ENCODE measurements at places on chromosomes 2 and 18. TPM values are rescaled to one million over a fixed set of nuclear protein-coding genes. Genes with fewer than 3 reads are reported as not detected.

The CDCA7 gene
- total RNA-seq: 18.1 TPM

- no peak for DNase-seq
Measured at GRCh38 chr2:172137943-172138342, 35.2 kb upstream of the DLX2 start.

GRCh38 chr2:12852135-12852534, 135.4 kb downstream of the TRIB2 start:
- DNase-seq: no peak

DNA sequence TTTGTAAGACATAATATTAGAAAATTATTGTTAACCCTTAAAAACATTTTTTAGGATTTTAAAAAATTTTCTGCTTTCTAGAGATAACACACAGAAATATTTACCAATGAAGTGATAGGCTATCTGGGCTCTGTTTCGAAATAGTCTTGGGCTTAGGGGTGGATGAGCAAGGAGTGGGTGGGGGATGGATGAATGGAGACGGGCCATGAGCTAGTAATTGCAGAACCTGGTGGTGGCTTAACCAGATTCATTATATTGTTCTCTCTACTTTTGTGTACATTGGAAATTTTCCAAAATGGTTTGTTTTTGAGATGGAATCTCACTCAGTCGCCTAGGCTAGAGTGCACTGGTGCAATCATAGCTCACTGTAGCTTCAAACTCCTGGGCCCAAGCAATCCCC, 89.6 kb downstream of the TCF7L1 start:
- DNase-seq: no peak

- DNase-seq: no peak
Measured at GRCh38 chr2:142286618-142287017, 155.8 kb upstream of the LRP1B start.

DNA sequence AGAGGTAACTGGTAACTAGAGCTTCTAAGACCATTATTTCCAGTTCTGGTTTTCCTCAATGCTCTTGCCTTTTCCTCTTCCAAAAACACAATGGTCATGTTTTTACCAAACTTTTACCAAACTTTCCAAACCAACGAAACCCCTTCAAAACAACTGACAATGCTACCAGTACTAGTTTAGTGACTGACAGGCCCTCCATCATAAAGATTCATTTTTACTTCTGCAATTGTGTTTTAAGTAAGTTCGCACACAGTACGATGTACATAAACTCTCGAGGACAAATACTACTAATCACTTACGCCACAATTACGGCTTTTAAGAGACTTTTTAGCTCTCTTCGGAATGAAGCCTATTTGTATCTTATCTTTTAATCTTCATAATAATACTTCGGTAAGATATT, 900 bp downstream of the C18orf32 start:
- no peak for DNase-seq

DNA sequence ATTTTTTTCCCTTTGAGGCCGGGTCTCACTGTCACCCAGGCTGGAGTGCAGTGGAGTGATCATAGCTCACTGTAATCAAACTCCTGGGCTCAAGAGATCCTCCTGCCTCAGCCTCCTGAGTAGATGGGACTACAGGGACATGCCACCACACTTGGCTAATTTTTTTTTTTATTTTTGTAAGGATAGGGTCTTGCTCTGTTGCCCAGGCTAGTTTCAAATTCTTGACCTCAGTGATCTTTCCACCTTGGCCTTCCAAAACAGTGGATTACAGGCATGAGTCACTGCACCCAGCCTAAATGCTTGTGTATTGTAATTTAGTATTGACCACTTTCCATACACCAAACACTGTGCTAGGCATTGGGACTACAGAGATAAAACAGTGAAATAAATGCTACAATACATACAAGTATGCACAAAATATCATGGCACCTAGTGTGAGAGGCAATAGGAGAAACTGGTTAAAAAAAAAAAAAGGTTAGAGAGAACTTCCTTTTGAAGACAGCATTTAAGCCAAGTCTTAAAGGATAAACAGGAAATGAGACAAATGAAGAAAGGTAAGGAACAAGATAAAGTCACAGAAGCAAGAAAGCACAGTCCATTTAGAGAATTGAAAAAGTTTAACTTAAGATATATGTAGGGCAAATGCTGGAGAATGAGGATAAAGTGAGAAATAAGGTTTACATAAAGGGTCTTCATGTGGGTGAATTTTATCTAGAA, 113.4 kb downstream of the GORASP2 start:
- DNase-seq: no peak

The SERPINB3 gene
- not detected for total RNA-seq

The TMEM237 gene
- total RNA-seq: 12.6 TPM

The MYO7B gene
- total RNA-seq: 1.9 TPM

The GCG gene
- not detected for total RNA-seq

DNA sequence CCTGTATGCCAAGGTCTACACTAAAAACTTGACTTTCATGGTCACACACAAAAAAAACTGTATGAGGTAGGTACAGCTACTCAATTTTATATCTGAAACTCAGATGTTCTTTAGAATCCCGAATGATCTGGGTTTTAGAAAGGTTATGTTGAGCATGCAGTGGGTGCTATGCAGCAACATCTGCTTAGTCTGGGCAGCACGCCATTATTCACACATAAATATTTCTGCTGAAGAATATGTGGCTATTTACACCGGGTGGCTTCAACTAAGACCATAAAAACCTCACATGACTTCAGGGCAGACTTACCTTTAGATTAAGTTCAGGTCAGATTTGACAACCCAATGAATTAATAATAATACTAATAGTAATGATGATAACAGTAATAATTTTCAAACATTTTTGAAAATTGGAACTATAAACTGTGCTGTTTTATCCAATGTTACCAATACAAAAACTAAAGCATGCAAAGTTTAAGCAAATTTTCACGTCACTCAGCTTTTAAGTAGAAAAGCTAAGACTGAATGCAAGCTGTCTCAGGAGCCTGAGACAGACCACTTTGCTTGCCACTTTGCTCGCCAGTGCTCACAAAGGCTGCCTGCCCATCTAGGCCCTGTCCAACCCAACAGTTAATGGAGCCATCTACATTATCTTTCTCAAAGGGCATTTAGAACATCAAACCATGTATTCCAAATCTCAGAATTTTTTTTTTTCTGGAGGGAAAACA, 292.0 kb downstream of the CNTNAP5 start:
- no peak for DNase-seq

The CXXC1 gene
- total RNA-seq: 88.9 TPM

- DNase-seq: peak; percentile 62
Measured at GRCh38 chr2:64945973-64946768, 43.0 kb upstream of the SLC1A4 start.

DNA sequence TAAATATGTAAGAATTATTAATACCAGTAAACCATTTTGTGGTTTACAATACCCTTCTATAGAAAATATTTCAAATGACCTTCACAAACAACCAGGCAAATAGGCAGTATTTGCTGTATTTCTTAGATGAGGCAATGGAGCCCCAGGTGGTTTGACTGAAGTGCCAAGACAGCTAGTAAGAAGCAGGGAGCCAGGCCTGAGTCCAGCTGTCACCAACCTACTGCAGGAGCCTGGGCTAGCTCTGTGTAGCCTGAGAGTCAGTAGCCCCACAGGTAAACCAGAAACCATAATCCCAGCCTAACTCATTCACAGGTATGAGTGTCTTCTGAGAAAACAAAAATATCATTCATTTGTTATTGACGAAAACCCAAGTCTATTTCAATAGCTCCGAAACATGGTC, 45.6 kb downstream of the TRIB2 start:
- DNase-seq: no peak

DNA sequence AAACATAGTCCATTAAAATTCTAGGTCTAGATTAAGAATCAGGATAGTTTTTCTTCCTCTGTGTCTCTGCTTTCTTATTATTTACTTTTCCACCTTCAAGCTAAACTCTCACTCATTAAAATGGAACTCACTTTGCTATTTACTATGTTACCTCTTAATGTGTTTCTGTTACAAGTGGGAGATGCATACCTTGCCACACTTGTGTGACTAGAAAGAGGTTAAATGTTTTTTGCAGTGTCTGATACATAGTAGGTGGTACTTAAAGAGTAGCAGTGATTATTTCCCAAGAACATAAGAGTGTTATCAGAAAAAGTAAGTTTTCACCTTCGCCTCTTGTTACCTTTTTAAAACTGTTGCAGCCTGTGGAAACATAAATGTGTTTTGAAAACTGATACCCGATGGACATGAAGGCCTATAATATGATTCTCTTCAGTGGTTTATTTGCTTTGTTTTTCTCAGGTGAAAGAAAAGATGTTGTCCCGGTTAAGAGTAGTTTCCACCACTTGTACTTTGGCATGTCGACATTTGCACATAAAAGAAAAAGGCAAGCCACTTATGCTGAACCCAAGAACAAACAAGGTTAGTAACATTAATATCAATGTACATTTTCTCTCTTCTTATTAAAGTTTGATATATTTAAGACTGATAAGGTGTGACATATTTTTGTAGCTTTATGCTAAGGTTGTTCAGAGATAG, 16.6 kb downstream of the ME2 start:
- DNase-seq: no peak

- DNase-seq: no peak
Measured at GRCh38 chr2:170679607-170680079, 35.5 kb upstream of the SP5 start.

- no peak for DNase-seq
Measured at GRCh38 chr2:133312038-133312729, 256.1 kb downstream of the NCKAP5 start.

GRCh38 chr18:49250816-49251388, 209.5 kb downstream of the DYM start:
- no peak for DNase-seq

DNA sequence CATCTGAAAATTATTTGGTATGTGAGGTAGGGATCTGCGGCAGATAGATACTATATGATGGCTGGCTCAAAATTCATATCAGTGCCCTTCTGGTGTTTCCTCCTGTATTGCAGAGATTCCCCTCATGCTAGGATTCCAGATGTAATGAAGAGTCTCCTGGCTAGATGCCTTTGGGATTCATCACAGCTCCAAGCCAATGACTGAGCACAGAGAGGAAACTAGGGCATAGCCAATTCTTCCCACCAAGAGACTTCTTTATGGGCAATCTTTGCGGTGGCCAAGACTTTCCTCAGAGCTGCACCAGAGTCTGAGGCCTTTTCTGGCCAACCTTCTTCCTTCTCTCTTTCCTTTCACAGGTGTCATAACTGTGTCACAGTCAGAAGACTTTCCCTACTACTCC, 25.5 kb upstream of the CIB4 start:
- DNase-seq: no peak

DNA sequence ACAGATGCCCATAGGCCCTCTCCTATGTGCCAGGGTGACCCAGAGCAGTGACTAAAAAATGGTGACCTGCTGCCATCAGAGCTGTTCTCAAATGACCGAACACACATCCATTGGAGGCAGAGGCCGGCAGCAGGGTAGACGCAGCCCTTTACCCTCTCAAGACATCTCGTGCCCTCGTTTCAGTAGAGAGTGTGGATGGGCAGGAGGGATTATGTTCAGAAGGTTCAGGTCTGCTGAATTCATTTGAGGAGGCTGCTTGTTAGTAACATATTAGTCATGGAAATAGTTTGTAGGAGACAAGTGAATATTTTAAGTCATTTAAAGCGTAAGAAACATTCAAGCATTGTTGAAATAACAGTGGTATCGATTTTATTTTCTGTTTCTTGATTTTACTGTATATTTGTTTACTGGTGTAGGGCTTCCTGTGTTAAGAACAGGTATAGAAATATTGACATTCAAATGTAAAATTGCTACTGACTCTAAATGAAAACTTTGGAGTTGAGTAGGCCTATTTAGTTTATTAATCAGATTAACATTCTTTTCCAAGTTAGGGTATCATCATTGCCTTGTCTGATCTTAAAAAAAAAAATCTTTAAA, 82.6 kb downstream of the ZNF532 start:
- DNase-seq: no peak

- no peak for DNase-seq
Measured at GRCh38 chr2:177547772-177548171, 155.2 kb downstream of the AGPS start.

The AOX1 gene
- total RNA-seq: 0.05 TPM

The DTNA gene
- total RNA-seq: 1.4 TPM

GRCh38 chr2:206396211-206396610, 47.1 kb upstream of the ADAM23 start:
- no peak for DNase-seq

- no peak for DNase-seq
Measured at GRCh38 chr2:126896471-126896870, 2.2 kb upstream of the TEX51 start.

DNA sequence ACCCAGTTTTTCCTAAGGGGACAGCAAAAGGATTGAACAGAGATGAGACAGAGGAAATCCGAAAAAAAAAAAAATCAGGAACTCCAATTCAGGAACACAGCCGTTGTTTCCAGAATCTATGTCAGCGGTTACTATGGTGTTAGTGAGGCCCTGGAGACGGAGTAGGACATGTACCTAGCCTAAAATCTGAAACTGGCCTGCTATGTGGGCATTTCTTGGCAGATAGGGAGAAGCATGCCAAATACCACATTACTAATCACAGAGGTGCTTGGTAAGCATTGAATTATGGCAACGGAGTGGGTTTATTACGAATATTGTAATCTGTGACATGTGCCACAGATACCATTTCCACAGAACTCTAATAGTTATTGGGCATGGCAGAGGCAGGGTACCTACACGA, 530.6 kb downstream of the CCDC85A start:
- no peak for DNase-seq

- no peak for DNase-seq
Measured at GRCh38 chr18:75421656-75422055, 5.8 kb downstream of the SMIM21 start.

DNA sequence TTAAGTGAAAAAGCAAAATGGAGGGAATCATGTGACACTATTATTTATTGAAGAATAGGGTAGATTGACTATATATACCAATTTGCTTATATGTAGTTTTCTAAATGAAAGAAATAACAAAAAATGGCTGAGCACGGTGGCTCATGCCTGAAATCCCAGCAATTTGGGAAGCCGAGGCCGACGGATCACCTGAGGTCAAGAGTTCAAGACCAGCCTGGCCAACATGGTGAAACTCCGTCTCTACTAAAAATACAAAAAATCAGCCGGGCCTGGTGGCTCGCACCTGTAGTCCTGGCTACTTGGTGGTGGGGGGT, 59.3 kb upstream of the MYCN start:
- DNase-seq: no peak

GRCh38 chr2:75047992-75048625, 89.7 kb downstream of the POLE4 start:
- no peak for DNase-seq

The SGPP2 gene
- 1.3 TPM for total RNA-seq

The RAD51AP2 gene
- not detected for total RNA-seq

The NTSR2 gene
- total RNA-seq: not detected

DNA sequence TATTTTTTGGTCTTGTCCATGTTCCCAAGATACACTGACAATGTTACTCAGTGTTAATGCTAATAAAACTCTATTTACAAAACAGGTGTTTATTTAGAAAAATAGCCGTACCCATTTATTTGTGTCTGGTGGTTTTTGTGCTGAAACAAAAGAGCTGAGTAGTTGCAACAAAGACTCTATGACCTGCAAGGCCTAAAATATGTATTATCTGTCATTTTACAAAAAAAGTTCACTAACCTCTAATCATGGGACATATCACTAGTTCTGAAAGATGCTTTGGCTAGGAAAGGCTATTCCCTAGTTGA, 59.2 kb upstream of the SLC25A52 start:
- no peak for DNase-seq

The ERBB4 gene
- not detected for total RNA-seq

The SLC4A3 gene
- not detected for total RNA-seq

The DCDC2C gene
- total RNA-seq: not detected

Measured in activated naive CD4-positive, alpha-beta T cell treated with anti-CD3 and anti-CD28 coated beads, Interleukin-2, amount 50 U/mL, for 72 hours (primary cell).